Endothelial cell (in vitro differentiated cells): ENCODE measurements at places on chromosomes 2 and 18.

- H3K36me3 ChIP-seq: no peaks in the 10 kb centered on the region
- no peak overlapping the region for H3K4me3 ChIP-seq
- no peak overlapping the region for H3K27ac ChIP-seq
- no peak for DNase-seq
- no peaks in the 10 kb centered on the region for H3K4me1 ChIP-seq
- H3K27me3 ChIP-seq: no peaks in the 10 kb centered on the region
Measured at GRCh38 chr2:193818801-193819499, 1624.2 kb upstream of the TMEFF2 start.

- no peak for DNase-seq
- peak overlapping the region; percentile 96 for H3K27ac ChIP-seq
- H3K4me1 ChIP-seq: peaks cover 58% of the 10 kb centered on the region
- peaks cover 2% of the 10 kb centered on the region for H3K27me3 ChIP-seq
- no peaks in the 10 kb centered on the region for H3K36me3 ChIP-seq
- H3K4me3 ChIP-seq: no peak overlapping the region
Measured at GRCh38 chr2:200379481-200380090, 73.1 kb downstream of the SPATS2L start.

DNA sequence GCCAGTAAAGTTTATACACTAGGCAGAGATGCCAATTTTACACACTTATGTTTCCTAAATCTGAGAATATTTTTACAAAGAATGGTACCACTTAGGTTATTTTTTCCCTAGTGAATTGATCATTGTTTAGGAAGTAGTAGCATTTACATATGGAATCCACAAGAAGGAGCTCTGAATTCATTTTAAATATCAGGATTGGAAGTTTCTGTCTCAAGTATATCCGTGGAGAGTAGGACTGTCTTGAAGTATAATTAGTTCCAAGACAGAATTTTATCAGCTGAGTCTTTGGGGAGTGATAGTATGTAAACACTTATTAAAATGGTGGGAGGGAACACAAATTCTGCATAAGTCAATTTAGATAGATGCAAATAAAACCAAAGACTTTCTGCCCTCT, 82.3 kb upstream of the FAM98A start:
- DNase-seq: no peak
- no peaks in the 10 kb centered on the region for H3K36me3 ChIP-seq
- no peak overlapping the region for H3K27ac ChIP-seq

- no peaks in the 10 kb centered on the region for H3K36me3 ChIP-seq
- DNase-seq: no peak
- no peaks in the 10 kb centered on the region for H3K27me3 ChIP-seq
Measured at GRCh38 chr2:11995456-11995855, 249.0 kb downstream of the LPIN1 start.

- H3K4me3 ChIP-seq: no peak overlapping the region
- no peaks in the 10 kb centered on the region for H3K27me3 ChIP-seq
- peaks cover 5% of the 10 kb centered on the region for H3K4me1 ChIP-seq
Measured at GRCh38 chr2:78908973-78909372, 116.5 kb upstream of the REG3G start.
